ENCODE measurements at places on chromosomes 2 and 18.

GRCh38 chr2:37779611-37780386, 108.4 kb upstream of the CDC42EP3 start:
- DNase-seq = no peak

- no peak for DNase-seq
Measured at GRCh38 chr2:187051350-187051749, 202.4 kb upstream of the ZSWIM2 start.

DNA sequence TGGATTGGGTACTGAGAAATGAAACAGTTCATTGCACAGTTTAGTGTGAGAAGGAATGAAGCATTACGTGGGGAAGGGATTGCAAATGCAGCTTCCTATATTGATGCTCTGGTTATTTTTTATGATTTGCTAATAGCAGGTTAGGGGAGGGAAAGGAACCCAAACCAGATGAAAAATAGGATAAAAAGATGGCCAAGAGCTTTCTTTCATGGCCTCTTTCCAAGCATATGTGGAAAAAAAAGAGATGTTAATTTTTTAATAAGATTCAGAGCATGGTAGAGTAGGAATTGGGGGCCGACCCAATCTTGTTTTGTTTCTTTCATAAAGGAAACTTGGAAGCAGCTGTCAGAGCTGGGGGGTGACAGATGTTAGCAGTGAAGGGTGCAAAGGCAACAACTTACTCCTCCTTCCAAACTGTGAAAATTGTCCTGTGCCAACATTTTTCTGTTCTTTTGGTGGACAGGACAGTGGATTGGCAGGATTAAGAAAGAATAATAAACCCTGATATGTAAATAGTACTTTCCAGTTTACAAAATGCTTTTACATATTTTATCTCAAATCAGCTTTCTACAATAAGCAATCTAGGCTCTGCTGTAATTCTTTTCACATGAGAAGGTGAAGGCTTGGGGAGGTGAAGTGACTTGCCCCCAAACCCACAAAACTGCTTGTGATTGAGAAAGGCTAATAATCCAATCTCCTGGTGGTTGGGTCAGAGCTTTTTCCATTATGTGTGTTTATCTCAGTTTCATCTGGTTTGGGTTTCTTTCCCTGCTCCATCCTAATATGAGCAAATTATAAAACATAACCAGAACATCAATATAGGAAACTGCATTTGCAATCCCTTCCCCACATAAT, 270.1 kb downstream of the ETAA1 start:
- no peak for DNase-seq

DNA sequence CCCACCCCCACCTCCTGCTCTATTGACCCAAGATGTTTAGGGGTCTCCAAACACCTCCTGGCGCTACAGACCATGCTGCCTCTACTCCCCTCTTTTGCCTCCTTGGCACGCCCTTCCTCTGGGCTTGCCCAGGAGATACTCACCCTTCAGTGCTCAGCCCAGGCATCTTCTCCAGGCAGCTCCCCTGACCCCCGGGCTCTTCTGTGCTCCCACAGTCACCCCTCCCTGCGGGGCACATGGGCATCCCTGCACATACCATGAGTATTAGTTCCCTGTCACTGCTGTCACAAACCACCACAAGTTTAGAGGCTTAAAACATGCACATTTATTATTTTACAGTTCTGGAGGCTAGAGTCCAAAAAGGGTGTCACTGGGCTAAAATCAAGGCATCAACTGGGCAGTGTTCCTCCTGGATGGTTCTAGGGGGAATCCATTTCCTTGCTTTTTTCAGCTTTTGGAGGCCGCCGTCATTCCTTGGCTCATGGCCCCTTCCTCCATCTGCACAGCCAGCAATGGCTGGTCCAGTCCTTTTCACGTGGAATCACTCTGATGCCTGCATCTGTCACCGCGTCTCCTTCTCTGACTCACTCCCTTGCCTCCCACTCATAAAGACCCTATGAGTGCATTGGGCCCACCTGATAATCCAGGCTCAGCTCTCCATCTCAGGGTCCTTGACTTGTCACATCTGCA, 230.4 kb upstream of the COPS8 start:
- no peak for DNase-seq

GRCh38 chr2:201987426-201987825, 46.2 kb upstream of the FZD7 start:
- no peak for DNase-seq

DNA sequence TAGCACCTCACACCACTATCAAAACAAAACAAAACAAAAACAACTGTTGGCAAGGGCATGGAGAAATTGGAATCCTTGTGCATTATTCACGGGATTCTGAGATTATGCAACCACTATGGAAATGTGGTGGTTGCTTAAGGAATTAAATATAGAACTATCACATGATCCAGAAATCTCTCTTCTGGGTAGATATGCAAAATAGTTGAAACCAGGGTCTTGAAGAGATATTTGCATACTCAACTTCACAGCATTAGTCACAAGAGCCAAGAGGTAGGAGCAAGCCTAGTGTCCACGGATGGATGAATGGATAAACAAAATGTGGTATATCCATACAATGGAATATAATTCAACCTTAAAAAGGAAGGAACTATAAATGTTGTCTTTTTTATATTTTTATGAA, 7.0 kb downstream of the TMEM131 start:
- no peak for DNase-seq

- peak; percentile 45 for DNase-seq
Measured at GRCh38 chr18:49227441-49228165, 232.8 kb downstream of the DYM start.

GRCh38 chr2:227191367-227191766, 26.9 kb downstream of the COL4A3 start:
- no peak for DNase-seq

GRCh38 chr2:43082111-43082894, 144.1 kb downstream of the ZFP36L2 start:
- DNase-seq = no peak

DNA sequence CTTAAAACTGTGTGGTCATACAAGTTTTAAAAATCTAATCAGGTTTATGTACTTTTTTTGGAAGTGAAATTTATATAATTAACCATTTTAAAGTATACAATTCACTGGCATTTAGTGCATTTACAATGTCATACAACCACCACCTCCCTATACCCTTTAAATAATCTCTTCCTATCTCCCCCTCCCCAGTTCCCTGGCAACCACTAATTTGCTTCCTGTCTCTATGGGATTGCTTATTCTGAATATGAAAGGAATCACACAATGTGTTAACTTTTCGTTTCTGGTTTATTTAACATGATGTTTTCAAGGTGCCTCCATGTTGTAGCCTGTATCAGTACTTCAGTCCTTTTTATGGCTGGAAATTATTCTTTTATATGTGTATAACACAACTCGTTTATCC, 19.4 kb downstream of the CHMP3 start:
- no peak for DNase-seq

DNA sequence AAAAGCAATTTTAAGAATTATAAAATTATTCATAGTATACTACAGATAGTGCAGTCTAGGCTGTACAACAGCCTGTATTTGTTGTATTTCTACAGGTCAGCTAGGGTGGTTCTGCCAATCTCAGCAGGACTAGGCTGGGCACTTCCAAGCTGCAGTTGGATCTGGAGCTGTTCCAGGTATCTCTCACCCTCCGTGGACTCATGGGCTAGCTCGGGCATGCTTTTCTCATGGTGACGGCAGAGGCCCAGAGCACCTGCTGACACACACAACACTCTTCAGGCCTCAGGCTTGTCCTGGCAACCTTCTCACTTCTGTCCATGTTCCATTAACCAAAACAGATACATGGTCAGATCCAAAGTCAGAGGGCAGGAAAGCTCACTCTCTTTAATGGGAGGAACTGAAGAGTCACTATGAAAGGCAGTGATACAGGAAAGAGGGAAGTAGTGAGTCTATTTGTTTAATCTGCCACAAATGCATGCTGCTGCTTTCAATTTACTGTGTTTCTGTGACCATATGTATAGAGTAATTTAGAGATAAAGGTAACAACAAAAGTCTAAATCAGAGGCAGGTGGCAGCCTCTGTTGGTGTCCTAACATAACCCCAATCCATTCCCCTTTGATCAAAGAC, 462.4 kb upstream of the ACVR2A start:
- DNase-seq = no peak

DNA sequence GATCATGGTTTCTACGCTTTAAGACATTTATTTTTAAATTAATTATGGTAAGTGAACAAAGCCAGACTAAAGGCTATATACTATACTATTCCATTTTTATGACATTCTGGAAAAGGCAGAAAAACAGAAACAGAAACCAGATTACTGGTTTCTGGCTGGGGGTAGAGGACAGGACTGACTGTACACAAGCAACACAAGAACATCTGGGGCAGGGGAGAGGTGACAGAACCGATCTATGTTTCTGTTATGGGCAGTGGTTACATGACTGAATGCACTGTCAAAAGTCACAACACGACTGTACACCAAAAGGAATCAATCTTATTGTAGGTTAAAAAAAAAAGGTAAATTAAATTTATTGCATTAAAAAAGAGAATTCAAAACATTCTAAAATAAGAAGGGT, 64.7 kb downstream of the PTPN2 start:
- DNase-seq = no peak

GRCh38 chr2:34808426-34808825, 1209.3 kb upstream of the FAM98A start:
- no peak for DNase-seq

DNA sequence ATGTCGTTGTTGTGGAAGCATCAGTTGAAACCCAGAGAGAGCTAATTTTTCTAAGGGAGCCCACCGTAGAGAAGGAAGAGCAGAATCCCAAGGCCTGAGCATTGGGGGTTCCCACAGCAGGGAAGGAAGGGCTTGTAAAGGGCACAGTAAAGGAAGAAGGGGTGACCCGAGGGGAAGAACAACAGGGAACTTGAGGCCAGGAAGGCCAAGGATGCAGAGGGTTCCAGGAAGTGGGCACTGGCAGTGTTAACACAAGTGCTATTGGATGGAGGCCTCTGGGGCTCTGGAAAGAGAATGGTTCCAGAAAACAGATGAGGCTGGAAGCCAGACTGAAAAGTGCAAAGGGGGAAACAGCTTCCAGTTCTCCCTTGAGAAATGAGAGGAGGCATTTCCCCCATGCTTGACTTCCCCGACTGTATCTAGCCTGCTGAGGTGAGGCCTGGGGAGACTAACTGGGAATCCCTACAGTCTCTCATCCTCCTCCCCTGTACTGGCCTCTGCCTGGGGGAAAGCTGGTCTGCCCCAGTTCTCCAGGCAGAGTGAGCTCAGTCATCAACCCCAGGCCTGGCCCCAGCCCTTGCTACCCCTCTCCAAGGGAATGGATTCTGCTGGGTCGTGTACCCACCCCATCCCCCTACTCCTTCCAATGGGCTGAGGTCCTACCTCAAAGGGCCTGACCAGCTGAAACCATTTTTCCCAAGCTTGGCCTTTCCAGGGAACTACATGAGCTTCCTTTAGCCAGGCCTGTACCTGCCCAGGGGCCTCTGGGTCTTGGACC, 43.2 kb upstream of the MRPL33 start:
- no peak for DNase-seq

- DNase-seq = no peak
Measured at GRCh38 chr2:46305767-46306166, 8.6 kb downstream of the EPAS1 start.

GRCh38 chr2:170354388-170354787, 176.4 kb downstream of the MYO3B start:
- DNase-seq = no peak

- DNase-seq = no peak
Measured at GRCh38 chr2:114784046-114784445, 341.6 kb downstream of the DPP10 start.

DNA sequence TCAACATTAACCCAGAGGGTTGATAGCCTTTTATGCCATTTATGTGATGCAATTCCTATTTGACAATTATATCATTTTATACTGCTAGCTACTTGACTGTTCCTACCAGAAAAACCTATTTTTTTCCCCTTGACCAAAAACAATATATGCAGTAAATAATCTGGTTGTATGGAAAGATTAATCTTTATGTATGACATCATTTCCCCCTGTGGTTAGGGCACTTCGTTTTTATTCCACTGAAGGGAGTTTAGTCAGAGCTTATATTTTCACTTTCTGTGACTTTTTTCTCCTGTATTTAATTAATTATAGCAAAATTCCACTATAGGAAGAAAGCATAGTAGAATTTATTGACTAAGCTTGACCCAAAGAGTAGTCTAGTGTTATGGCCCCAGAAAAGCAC, 107.6 kb downstream of the HAUS1 start:
- no peak for DNase-seq

DNA sequence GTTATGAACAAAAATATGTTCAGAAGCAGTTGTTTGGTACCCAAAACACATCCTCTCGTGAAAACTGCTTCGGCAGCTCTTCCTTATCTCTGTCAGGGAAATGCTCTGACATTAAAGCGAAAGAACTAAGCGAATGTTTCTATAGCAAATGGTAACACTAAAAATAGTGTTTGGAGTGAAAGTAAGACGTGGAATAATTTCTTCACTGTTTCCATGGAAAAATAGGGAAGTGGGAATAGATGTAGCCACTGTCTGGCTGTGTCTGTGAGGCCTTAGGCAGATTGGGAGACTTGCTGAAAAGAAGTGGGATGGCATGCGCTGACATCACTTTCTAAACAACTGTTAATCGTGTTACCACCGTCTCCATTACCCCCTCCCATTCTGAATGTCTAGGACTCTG, 11.5 kb upstream of the CRACDL start:
- DNase-seq = no peak

DNA sequence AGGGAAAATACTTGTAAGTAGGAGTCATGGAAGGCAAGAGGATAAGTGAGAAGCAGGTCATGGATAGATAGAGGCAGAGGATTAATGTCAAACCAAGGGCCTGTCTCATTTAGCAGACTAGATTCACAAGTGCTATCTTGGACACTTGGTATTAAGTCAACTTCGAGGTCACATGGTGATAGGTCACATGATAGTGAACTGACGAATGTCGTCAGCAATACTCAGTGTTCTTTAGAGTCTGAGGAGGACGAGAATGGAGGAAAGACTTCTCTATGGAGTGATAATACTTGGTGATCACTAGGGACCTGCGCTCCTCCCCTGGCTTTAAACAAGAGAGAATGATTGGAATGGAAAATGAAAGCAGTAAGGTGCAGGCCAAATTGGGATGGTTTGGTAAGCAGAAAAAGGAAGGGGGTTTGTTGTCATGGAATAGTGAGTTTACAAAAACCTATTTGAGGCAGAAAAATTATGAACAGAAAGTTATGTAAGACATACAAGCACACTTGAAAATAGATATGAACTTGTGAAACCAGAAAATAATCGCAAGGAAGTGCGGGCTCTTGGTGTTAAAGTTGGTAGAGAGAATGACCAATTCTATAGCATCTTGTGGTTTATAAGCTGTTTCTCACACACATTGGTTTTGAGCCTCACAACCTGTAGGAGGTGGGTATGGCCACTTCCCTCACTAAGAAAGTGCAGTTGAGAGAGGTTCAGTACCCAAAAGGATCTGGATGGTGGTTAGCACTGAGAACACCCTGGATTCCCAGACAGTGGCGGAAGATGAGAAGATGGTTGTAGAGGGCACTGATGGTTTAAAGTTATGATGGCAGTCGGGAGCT, 141.5 kb downstream of the WDSUB1 start:
- DNase-seq = no peak

DNA sequence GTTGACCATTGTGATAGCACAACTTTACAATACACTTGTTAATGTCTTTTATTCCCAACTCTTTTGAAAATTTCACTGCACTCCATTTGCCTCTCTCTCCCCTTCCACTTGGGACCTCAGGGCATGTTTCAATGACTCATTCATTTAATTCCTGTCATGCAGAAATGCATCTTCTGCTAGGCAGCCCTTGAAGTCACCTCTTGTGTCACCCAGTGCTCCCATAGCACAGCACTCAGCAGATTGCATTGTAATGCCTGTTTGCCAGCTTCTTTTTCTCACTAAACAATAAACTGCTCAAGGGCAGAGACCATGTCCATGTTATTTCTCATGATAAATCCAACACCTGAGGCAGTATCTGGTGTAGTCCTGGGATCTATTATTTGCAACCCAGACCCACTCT, 85.9 kb upstream of the ACSL3 start:
- DNase-seq = no peak

GRCh38 chr18:35525795-35526494, 28.2 kb upstream of the INO80C start:
- no peak for DNase-seq

Measured in CD4-positive, alpha-beta T cell treated with Interleukin-17A for 4 hours (primary cell).